ENCODE measurements at places on chromosomes 2 and 18.
A peak's percentile ranks its signal among the peaks of the same experiment; 100 is the strongest.

DNA sequence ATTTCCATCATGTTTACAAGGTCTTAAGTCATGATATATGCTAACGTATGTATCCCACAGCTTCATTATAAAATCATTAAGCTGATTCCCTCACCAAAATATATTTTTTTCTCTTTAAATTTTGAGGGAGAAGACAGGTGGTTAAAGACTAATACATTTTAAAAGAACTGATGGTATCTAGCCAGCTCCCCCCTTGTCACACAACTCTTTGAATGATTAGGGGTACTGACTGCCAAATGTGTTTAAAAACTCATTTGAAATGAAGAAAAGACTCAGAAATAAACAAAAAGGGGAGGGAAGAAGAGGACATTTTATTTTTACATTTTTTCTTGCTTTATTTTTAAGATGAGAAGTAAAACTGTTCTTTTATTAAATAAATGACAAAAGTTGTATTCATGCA lies 805.3 kb downstream of the SATB2 start:
- no peak for DNase-seq

- DNase-seq, result no peak
Observed at GRCh38 chr2:241852981-241853631, 5.6 kb downstream of the PDCD1 start.

DNA sequence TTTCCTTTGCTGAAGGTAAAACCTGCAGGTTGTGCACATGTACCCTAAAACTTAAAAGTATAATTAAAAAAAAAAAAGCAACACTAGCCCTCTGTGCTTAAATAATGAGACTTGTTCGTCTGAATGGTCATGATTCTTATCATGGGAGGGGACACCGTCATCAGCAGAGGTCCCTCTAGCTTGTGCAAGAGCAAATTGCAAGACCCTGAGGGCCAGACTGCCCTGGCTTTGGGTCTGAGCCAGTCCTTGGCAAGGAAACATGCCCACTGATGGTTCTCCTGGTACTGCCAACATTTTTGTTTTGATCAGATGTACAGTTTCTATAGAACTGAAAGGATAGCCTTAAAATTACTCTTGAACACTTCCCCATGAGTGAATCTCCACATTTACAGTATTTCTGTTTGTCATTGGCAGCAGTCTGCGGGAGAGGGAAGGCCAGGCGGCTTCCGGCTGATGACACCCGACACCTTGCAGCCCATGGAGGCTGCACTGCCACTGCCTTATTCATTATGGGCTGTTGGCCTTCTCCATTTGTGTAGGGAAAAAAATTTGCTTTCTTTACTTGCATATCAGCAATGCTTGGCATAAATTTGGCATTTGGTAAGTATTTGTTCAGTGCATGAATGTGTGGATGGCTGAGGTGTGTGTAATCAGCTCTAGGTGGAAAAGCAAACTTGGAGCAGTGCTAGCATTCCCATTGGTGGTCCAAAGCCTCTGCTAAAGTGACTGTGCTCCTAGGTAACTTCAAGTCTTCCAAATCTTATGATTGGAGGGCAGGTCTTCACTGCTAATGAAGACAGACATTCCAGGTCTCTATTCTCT lies 161.6 kb upstream of the ALKAL2 start:
- peak; percentile 1 for DNase-seq

- DNase-seq, result peak; percentile 70
Observed at GRCh38 chr2:219433666-219434467, 776 bp upstream of the SPEG start.

GRCh38 chr2:179654806-179655205 lies 206.6 kb downstream of the ZNF385B start:
- DNase-seq, result no peak

- no peak for DNase-seq
Observed at GRCh38 chr2:127707890-127708648, 6.8 kb downstream of the SFT2D3 start.

DNA sequence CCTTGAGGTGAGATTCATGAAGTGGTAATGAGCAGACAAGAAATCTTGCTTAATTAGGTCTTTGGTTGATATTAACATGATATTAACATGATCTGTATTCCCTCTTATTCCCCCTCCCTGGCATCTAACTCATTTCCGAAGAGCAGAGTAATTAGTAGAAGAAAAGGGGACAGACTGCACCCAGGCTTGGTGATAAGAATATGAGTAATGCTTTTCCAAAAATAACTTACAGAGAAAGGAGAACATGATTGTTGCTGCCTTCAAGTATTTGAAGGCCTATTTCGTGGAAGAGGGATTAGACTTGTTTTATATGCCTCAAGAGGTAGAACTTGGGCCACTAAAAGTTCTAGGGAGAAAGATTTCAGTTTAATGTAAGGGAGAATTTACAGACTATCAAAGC lies 130.6 kb upstream of the ATP5MC3 start:
- no peak for DNase-seq

- peak; percentile 86 for DNase-seq
Observed at GRCh38 chr2:4673025-4673489, 969.7 kb downstream of the DCDC2C start.

GRCh38 chr18:71431171-71431570 lies 1113.0 kb downstream of the CBLN2 start:
- DNase-seq, result no peak
